Naive thymus-derived CD4-positive, alpha-beta T cell (primary cell): ENCODE measurements at places on chromosomes 7 and 10. TPM values are rescaled to one million over a fixed set of nuclear protein-coding genes. Genes with fewer than 3 reads are reported as not detected.

The PPP1R3C gene
- polyA plus RNA-seq, result not detected

The OR6V1 gene
- not detected for polyA plus RNA-seq

The SPDYE9 gene
- polyA plus RNA-seq, result 0.08 TPM

The WDR11 gene
- 16.4 TPM for polyA plus RNA-seq

The RASSF4 gene
- 0.84 TPM for polyA plus RNA-seq

The SSC4D gene
- polyA plus RNA-seq, result not detected

The CDH23 gene
- polyA plus RNA-seq, result 4.1 TPM

The CYP26C1 gene
- not detected for polyA plus RNA-seq

The AKR1D1 gene
- polyA plus RNA-seq, result not detected

The CFAP58 gene
- polyA plus RNA-seq, result not detected

The ZNF37A gene
- 4.8 TPM for polyA plus RNA-seq

The PLPP4 gene
- not detected for polyA plus RNA-seq

The BAIAP2L1 gene
- polyA plus RNA-seq, result 1.0 TPM

The CCDC146 gene
- polyA plus RNA-seq, result 0.98 TPM

The SFTPA1 gene
- not detected for polyA plus RNA-seq

The ST8SIA6 gene
- polyA plus RNA-seq, result 0.47 TPM

The MRLN gene
- not detected for polyA plus RNA-seq

The PRPF18 gene
- polyA plus RNA-seq, result 42.8 TPM

The FAM13C gene
- polyA plus RNA-seq, result not detected

The CACUL1 gene
- 24.1 TPM for polyA plus RNA-seq

The MYO3A gene
- polyA plus RNA-seq, result not detected

The ABCB4 gene
- polyA plus RNA-seq, result not detected

The GRID2IP gene
- not detected for polyA plus RNA-seq

The ZPBP gene
- polyA plus RNA-seq, result not detected

The C10orf53 gene
- polyA plus RNA-seq, result not detected

The CYP3A5 gene
- 0.69 TPM for polyA plus RNA-seq

The ANKRD61 gene
- 0.29 TPM for polyA plus RNA-seq

The FFAR4 gene
- polyA plus RNA-seq, result not detected

The TEX47 gene
- polyA plus RNA-seq, result not detected

The GCK gene
- polyA plus RNA-seq, result 1.7 TPM

The FEZF1 gene
- polyA plus RNA-seq, result not detected

The OPN1SW gene
- not detected for polyA plus RNA-seq

The DENND2A gene
- not detected for polyA plus RNA-seq

The OR2A12 gene
- polyA plus RNA-seq, result not detected

The COA1 gene
- polyA plus RNA-seq, result 67.1 TPM

The ADCYAP1R1 gene
- polyA plus RNA-seq, result not detected

The NUTM2A gene
- polyA plus RNA-seq, result not detected

The PILRA gene
- polyA plus RNA-seq, result 1.1 TPM

The UMAD1 gene
- polyA plus RNA-seq, result 28.6 TPM

The SLK gene
- polyA plus RNA-seq, result 8.1 TPM

The ZNF365 gene
- not detected for polyA plus RNA-seq

The ELMO1 gene
- 63.6 TPM for polyA plus RNA-seq

The PDZD7 gene
- polyA plus RNA-seq, result 0.71 TPM

The ELFN1 gene
- polyA plus RNA-seq, result not detected

The KIAA1217 gene
- polyA plus RNA-seq, result not detected

The PDK4 gene
- polyA plus RNA-seq, result not detected

The ANKRD2 gene
- not detected for polyA plus RNA-seq
